ENCODE measurements at places on chromosomes 1 and 21.
A peak's percentile ranks its signal among the peaks of the same experiment; 100 is the strongest.

DNA sequence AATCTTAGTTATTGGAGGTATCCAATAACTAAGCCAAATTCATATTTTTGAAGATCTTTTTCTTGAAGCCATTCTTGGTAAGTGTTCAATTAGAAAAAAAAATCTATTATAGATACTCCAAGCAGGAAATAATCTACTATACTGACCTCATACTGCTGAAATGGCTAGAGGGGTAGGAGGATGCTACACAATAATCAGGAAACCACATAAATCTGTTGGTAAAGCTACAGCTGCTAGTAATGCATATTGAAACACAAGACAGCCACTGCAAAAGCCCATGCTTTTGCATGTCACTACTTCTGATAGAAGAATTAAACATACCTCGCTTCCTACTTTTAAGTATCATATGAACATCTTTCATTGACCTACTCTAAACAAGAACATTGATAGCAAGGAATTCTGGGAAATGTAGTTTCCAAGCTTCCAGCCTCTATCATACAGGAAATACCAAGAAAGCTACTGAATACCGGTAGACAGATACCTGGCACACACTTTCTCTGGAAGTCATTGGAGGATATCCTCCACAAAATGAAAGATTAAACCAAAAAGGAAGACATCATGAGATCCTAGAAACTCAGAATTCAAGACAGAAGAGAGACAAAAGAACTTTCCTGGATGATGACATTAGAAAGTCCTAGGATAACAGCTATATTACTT is 103.0 kb upstream of the VAV3 start:
- no peak overlapping the region for H3K4me3 ChIP-seq
- no peak overlapping the region for H3K27ac ChIP-seq
- no peaks in the 10 kb centered on the region for H3K27me3 ChIP-seq
- peaks cover 20% of the 10 kb centered on the region for H3K4me1 ChIP-seq
- H3K36me3 ChIP-seq: no peaks in the 10 kb centered on the region

- H3K36me3 ChIP-seq: peaks cover 75% of the 10 kb centered on the region
- no peaks in the 10 kb centered on the region for H3K27me3 ChIP-seq
- no peak overlapping the region for H3K4me3 ChIP-seq
- H3K4me1 ChIP-seq: no peaks in the 10 kb centered on the region
- peak overlapping the region; percentile 75 for H3K27ac ChIP-seq
- no peak for DNase-seq
These were observed 52.1 kb downstream of the DHRS3 start for GRCh38 chr1:12565966-12566352.

DNA sequence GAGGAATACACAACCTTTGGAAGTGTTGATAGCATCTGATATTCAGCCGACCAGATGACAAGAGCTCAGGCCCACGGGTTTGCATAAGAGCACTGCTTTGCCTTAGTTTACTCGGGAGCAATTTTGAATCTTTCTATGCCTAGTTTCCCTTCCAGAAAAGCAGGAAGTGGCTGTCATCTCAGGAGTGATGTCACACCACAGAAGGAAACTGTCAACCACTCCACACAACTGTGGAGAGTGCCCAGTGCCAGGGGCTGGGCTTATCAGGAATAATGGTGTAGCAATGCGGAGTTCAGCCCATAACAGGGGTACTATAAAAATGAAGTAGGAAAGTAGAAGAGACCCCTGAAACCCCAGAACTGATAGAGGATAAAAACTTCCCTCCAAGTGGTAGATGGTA is 28.4 kb downstream of the NTPCR start:
- no peaks in the 10 kb centered on the region for H3K27me3 ChIP-seq
- no peak for DNase-seq
- H3K36me3 ChIP-seq: peaks cover 48% of the 10 kb centered on the region
- peak overlapping the region; percentile 43 for H3K27ac ChIP-seq

- no peaks in the 10 kb centered on the region for H3K27me3 ChIP-seq
- no peaks in the 10 kb centered on the region for H3K4me1 ChIP-seq
- H3K36me3 ChIP-seq: no peaks in the 10 kb centered on the region
- H3K4me3 ChIP-seq: no peak overlapping the region
These were observed 216.6 kb downstream of the HHIPL2 start for GRCh38 chr1:222331340-222331739.

DNA sequence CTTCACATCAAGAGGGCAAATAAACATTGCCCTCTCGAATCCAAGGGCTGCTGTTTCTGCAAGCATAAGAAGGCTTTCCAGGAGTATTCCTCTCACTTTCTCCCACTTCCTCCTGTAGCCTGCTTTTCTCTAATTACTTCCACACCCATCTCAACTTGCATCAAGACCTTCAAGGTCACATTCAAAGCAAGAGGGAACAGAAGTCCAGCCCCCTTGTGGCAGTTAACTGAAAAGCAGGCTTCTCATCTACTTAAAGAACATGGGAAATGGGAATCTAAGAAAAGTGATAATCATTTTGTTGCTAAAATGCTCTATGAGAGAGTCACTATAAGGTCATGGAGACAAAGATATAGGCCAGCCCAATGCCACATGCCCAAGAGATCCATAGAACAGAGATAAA is 874.4 kb downstream of the KCNT2 start:
- no peak overlapping the region for H3K27ac ChIP-seq
- no peak for DNase-seq
- H3K27me3 ChIP-seq: no peaks in the 10 kb centered on the region
- no peaks in the 10 kb centered on the region for H3K4me1 ChIP-seq

DNA sequence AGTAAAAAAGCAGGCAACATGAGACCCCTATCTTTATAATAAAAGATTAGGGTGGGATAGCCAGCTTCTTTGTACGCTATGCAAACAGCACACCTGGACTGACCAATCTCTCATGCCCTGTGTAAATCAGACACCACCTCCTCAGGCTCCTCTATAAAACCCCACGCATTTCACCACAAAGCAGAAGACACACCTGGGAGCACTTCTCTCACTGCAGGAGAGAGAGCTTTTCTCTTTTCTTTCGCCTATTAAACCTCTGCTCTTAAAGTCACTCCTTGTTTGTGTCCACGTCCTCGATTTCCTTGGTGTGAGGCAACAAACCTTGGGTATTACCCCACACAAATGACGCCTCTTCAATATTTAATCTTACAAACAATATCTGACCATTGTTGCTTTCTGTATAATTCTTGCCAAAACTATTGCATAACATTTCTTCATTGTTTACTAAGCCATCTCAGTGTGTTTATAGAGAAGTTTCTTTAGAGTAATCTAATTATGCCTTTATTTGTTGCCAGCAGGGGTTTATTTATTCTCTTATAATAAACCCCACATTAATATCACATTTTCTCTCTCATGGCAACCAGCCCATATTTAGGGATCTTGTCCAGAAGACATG is 31.6 kb upstream of the NUF2 start:
- no peak overlapping the region for H3K4me3 ChIP-seq
- no peak overlapping the region for H3K27ac ChIP-seq
- peaks cover 8% of the 10 kb centered on the region for H3K4me1 ChIP-seq
- no peak for DNase-seq
- H3K27me3 ChIP-seq: no peaks in the 10 kb centered on the region

GRCh38 chr1:90386899-90387720 is 330.0 kb downstream of the BARHL2 start:
- H3K27me3 ChIP-seq: peaks cover 4% of the 10 kb centered on the region
- no peaks in the 10 kb centered on the region for H3K4me1 ChIP-seq
- H3K36me3 ChIP-seq: no peaks in the 10 kb centered on the region
- no peak overlapping the region for H3K4me3 ChIP-seq
- no peak for DNase-seq
- no peak overlapping the region for H3K27ac ChIP-seq

- H3K4me3 ChIP-seq: peak overlapping the region; percentile 26
- H3K36me3 ChIP-seq: peaks cover 1% of the 10 kb centered on the region
- H3K27me3 ChIP-seq: no peaks in the 10 kb centered on the region
- H3K4me1 ChIP-seq: peaks cover 35% of the 10 kb centered on the region
- peak; percentile 73 for DNase-seq
These were observed 90.8 kb upstream of the TNFSF4 start for GRCh38 chr1:173297798-173298391.

DNA sequence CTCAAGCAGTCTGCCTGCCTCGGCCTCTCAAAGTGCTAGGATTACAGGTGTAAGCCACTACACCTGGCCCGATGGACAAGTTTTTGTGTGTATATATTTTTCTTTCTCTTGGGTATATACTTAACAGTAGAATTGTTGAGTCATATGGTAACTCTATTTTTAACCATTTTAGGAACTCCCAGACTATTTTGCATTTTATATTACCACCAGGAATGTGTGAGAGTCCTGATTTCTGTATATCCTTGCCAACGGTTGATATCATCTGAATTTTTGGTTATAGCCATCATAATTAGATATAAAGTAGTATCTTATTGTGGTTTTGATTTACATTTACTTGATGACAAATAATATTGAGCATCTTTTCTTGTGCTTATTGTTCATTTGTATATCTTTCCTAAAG is 20.7 kb downstream of the FNBP1L start:
- H3K36me3 ChIP-seq: peaks cover 13% of the 10 kb centered on the region
- no peak for DNase-seq
- H3K4me3 ChIP-seq: no peak overlapping the region
- H3K27me3 ChIP-seq: no peaks in the 10 kb centered on the region
- no peak overlapping the region for H3K27ac ChIP-seq
- H3K4me1 ChIP-seq: peaks cover 16% of the 10 kb centered on the region

GRCh38 chr1:3611170-3612019 is at the start of gene MEGF6:
MEGF6 (minus strand) TSS chr1:3611508; CDS start chr1:3611268, 240 bp downstream.
- no peak within 1 kb of the TSS for H3K27ac ChIP-seq
- peaks cover 38% of the 10 kb centered on the region for H3K27me3 ChIP-seq
- peaks cover 18% of the 10 kb centered on the region for H3K4me1 ChIP-seq
- no peaks in the 10 kb centered on the region for H3K36me3 ChIP-seq
- no peak for DNase-seq
- peak within 1 kb of the TSS; percentile 83 for H3K4me3 ChIP-seq

- H3K4me1 ChIP-seq: no peaks in the 10 kb centered on the region
- H3K27ac ChIP-seq: no peak overlapping the region
- no peak for DNase-seq
- H3K4me3 ChIP-seq: no peak overlapping the region
- H3K27me3 ChIP-seq: peaks cover 2% of the 10 kb centered on the region
- no peaks in the 10 kb centered on the region for H3K36me3 ChIP-seq
These were observed 61.4 kb upstream of the KIRREL1 start for GRCh38 chr1:157932069-157932468.
